ENCODE measurements at places on chromosomes 4 and X.
A peak's percentile ranks its signal among the peaks of the same experiment; 100 is the strongest.

GRCh38 chrX:21747558-21747957 lies 10.4 kb downstream of the SMPX start:
- DNase-seq, result no peak

DNA sequence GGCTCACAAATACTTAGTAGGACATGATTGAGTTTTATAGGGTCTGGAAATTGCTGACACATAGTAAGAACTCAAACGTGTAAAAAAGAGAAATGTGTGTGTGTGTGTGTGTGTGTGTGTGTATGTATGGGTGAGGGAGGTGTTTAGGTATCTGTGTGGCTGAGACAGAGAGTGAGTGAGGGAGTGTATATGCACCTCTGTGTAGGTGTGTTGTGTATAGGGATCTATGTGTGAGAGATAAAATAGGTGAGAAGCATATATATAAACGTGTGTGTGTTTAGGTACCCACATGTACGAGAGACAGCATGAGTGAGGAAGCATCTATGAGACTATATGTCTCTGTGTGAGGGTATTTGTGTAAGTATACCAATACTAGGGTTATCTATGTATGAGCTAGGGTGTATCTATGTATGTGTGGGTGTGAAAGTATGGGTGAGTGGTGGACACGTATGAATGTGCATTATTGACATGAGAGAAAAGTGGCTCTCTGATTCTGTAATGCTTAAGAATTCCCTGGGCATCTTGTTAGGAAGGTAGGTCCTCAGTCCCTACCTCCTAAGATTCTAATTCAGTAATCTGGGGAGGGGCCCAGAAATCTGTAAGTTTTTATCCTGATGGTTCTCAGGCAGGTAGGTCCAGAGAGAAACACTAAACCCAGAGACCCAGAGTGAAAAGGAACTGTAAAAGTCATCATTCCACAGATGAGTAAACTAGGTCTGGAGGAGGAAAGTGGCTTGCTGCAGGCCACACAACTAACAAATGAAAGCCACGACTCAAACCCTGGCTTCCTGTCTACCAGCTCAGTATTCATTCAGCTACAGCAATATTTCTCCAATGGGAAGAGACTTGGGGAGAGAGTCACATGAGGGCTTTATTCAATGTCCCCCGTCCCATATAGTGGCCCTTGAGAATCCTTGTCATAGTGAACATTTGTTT lies 237.0 kb downstream of the IDS start:
- DNase-seq, result no peak

GRCh38 chr4:68951078-68951805 lies at the start of gene UGT2A3:
TSS of gene UGT2A3 (minus strand) at chr4:68951804. CDS start at chr4:68951760, 44 bp downstream.
- DNase-seq, result no peak

GRCh38 chr4:159117564-159117963 lies 14.7 kb downstream of the RAPGEF2 start:
- DNase-seq, result no peak

GRCh38 chrX:144809025-144809424 lies 438.3 kb upstream of the SPANXN1 start:
- DNase-seq, result no peak

DNA sequence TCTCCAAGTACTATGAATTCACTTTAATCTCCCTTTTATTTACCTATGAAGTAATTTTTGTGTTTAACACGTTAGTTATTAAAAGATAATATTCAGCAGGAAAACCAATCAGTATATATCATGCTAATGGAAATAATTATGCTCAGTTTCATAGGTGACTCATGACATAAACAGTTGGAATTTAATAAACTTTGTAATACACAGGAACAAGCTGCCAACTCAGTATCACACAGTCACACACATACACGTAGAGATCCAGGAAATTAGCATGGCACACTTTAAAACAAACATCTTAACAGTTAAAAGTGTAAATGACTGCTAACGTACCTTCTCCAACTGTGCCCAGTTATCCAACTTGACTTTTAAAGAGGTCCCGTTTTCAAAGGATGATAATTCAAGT lies 2.3 kb downstream of the SPATA4 start:
- DNase-seq, result no peak

GRCh38 chr4:134057356-134057755 lies 144.2 kb downstream of the PABPC4L start:
- peak; percentile 11 for DNase-seq

DNA sequence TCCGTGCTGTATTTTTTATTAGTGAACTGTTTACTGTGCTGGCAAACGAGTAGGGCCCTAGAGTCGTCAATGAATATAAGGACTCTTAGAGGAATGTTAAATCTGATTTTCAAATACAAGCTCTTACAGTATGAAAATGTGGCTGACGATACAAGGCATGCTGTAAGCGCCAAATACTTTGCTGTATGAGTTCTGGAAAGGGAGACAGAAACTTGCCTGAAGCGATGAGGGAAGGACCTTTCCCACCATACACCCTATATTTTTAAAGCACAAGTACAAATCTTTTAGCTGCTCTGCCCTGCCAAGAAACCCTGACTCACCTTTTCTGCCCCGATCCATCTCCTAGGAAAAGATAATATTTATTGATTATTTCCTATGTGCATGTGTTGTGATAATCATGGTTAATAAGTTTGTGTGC lies 15.7 kb upstream of the RUFY3 start:
- no peak for DNase-seq

DNA sequence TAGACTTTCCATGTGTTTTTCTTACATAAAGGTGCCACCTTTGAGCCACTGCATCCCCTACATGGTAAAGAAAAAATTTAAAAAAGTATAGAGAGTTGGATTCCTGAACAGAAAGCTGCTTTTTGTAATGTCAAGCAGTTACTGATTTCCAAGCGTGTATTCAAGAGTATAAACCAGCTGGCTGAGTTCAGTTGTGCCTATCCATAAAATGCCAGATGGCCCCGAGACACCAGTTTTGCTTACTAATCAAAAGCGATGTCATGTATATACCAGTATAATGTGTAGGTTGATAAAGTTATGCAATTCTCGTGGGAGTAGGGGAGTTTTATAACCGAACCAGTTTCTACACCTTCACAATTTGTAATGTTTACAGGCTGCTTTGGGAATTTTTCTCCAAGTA lies 26.2 kb upstream of the PNPLA4 start:
- no peak for DNase-seq

DNA sequence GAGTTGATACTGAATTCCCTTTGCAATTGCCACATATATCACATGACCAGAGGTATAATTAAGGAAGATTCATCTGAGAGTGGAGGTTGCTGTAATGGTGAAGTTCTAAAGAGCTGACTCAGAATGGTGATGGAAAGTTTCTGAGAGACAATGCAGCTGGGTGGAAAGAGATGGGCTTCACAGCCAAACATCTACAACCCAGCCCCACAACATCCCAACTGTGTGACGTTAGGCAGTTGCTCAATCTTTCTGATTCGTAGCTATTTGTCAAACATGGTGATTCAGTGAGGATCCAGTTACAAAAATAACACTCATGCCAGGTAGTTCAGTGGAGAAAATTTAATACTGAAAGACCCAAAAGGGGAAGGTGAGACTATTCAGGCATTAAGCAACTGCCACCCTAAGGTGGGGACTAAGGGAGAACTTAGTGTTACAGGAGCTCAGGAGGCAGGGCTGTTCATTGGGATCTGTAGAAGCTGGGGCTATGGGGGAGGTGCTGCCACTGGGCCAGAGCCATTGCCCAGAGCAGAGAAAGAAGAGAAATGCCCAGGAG lies 6.9 kb upstream of the AFF1 start:
- DNase-seq, result no peak

DNA sequence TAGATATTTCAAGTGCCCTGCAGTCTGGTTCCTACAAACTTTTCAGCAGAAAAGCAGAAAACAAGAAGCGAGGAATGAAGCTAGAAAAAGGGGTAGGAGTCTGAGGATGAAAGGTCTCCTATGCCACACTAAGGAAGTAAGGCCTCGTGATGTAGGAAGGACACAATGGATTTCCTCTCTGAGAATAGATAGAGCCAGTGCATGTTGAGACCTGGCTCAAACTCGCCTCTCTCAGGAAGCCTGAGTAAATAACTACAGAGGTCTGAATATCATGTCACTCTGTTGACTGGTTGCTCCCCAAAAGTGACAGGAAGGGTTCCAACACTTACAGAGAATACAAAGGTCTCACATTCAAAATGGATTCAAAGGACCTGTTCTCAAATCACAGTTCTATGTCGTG lies 93.3 kb downstream of the GRIA3 start:
- DNase-seq, result no peak

GRCh38 chr4:106034220-106034619 lies 138.9 kb downstream of the NPNT start:
- no peak for DNase-seq

- no peak for DNase-seq
These were observed 45.5 kb upstream of the CLNK start for GRCh38 chr4:10730019-10730418.

GRCh38 chrX:13412208-13412600 lies 92.4 kb upstream of the ATXN3L start:
- no peak for DNase-seq

- DNase-seq, result no peak
These were observed 87.5 kb upstream of the UXT start for GRCh38 chrX:47746446-47746845.

DNA sequence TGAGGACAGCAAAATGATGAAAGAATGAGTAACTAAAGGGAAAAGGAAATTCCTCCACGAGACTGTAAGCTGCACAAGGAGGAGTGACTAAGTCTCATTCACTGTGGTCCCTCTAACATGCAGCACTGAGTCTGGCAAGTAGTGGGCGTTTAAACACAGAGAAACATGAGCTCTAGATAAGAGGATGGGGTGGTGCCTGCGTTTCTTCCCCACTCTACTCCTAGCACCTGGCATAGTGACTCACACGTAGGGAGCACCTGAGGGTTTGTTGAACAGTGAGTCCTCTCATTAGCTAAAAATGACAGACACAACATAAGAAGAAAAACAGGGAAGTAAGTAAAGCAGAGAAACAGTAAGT lies 105.8 kb upstream of the CBR4 start:
- DNase-seq, result no peak

DNA sequence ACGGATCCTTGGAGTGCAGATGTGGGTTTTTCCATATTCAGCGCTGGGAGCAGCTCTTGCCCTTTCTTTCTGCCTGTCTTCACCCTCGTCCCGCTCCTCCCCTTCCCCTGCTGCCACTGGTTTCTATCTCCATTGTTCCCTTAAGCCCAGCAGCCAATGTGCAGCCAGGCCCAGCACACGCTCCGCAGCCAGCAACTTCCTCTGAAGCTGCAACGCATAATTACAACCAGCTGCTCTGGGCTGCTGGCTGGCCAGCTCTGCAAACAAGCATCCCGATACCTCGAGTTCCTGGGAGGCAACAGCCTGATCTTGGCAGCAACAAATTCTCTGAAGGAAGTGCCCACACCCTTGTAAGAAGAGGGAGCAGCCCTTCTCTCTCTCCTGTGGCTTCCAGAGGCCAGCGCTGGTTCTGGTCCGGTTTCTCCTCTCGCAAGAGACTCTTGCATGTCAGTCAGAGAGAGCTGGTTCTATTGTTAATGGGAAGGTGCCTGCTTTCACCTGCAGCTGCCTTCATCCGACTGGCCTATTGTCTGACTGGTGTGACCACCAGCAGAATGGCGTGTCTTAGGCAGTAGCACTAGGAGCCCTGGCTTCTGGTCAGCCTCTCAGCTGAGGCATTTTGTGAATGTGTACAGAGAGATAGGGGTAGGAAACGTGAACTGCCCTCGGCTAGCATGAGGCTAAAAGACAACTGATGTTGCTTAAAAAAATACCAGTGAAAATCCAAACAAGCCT lies 83.8 kb upstream of the MAML3 start:
- DNase-seq, result peak; percentile 84

GRCh38 chr4:54094451-54094850 lies 5.5 kb upstream of the GSX2 start:
- DNase-seq, result no peak

GRCh38 chr4:87445964-87446363 lies 23.6 kb downstream of the NUDT9 start:
- no peak for DNase-seq

- DNase-seq, result no peak
These were observed 393.3 kb upstream of the CTSO start for GRCh38 chr4:156346959-156347385.

DNA sequence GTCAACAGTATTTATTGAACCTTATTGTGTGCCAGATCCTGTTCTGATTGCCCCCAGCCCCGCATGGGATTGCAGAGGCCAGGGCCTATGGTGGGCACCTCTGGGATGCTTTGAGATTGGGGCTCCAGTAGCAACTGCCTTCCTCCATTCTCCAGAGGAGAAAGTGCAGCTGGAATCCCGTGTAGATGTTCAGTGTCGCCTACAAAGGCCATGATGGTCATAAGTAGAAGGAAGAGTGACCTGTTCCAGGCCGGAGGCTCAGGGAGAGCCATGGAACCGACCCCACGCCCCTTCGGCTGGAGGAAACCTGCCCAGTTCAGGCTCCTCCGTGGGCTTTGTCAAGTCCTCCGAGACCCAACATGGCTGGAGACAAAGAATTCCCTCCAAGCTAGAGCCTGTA lies 287.5 kb downstream of the FBXW7 start:
- no peak for DNase-seq

- DNase-seq, result no peak
These were observed 23.3 kb downstream of the SPIN4 start for GRCh38 chrX:63327788-63328187.

- DNase-seq, result no peak
These were observed 226.7 kb upstream of the MAD2L1 start for GRCh38 chr4:120293341-120293740.
